Fibroblast of mammary gland (primary cell): ENCODE measurements at places on chromosomes 4 and X.
A peak's percentile ranks its signal among the peaks of the same experiment; 100 is the strongest.

DNA sequence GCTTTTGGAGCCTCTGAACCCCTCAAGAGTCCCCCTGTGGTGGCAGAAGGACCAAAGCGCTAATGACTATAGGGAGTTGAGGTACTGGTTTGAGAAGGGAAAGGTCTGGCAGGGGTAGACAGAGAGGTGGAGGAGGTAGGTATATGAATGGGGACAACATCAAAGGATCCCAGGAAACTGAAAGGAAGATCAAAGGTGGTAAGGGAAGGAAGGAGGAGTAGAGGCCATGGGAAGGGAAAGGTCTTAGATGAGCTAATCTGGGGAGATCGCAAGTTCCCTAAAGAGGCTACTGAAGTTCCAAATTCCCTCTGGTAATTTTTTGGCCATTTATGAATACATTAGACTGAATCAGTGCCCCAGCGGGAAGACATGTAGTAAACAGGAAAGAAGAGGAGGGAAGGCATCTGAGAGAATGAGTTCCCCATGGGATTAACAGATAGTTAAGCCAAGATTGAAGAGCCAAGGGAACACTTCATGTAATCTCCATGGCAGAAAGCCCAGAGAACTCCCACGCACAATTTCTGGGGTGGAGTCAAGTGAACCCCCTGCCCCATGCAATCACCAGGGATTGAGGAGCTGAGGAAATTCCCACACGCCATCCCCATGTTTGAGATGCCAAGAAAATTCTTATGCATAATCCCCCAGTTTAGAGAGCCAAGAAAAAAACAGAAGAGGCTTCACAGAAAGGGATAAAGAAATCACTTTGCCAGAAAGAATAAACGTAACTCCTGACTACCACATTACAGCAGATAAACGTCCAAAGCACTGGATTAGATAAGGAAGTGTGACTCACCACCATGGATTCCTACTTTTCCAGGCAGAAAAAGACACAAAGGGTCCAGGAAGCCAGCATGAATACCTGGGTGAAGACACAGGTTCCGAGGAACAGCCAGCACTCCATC is 25.8 kb downstream of the ZNF630 start:
- peak; percentile 89 for DNase-seq

DNA sequence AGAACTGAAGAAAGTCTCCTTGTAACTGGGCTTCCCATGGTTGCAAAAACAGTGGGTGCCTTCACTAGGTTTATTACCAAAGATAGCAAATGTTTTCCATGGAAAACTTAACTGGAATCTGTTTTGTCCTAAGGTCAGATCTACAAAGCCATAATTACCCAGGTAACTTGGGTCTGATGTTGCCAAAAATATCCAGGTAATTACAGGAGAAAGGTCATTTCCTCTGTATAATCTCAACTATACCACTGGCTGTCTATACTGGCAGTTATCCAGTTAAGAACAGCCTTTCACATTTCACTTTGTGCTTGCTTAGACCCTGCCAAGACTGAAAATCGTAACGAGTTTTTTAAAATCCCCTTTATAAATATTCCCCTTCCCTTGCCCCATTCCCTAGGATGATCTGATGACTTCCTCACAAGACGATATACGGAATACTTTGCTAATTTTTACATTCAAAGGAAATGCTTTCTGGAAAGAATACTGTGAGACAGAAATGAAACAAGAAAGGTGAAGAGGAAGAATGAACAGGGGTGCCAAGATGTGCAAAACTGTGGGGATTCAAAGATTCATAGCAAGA is 105.5 kb downstream of the MAML3 start:
- no peak for DNase-seq

- peak; percentile 81 for DNase-seq
These were observed 30.7 kb downstream of the SPARCL1 start for GRCh38 chr4:87498446-87498900.

GRCh38 chr4:3322059-3322550 is 29.3 kb downstream of the RGS12 start:
- DNase-seq, result peak; percentile 41

GRCh38 chr4:102036016-102036415 is 245.5 kb downstream of the BANK1 start:
- DNase-seq, result no peak

DNA sequence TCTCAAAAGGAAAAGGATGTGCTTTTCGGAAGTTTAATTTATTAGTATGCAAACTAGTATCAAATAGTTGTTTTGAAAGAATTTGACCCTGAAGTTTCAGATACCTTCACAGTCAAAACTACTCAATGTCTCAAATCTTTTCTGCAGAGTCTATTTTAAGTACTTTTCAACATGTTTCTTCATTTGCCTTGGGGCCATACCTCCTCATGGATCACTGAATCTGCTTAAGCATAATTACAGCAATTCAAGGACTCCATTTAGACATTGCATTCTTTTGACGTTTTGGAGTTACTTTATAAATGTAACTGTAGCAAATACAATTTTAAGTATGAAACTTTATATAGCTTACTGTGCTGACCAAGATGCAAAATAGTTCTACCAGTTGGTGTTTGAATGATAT is 25.5 kb downstream of the PALLD start:
- DNase-seq, result no peak

GRCh38 chrX:42248226-42248625 is 324.9 kb upstream of the CASK start:
- no peak for DNase-seq
